Urinary bladder (tissue), 4 donors: ENCODE measurements at places on chromosomes 1 and 21. TPM values are rescaled to one million over a fixed set of nuclear protein-coding genes. Genes with fewer than 3 reads are reported as not detected.

The NUDC gene
- total RNA-seq = 9.7 TPM

DNA sequence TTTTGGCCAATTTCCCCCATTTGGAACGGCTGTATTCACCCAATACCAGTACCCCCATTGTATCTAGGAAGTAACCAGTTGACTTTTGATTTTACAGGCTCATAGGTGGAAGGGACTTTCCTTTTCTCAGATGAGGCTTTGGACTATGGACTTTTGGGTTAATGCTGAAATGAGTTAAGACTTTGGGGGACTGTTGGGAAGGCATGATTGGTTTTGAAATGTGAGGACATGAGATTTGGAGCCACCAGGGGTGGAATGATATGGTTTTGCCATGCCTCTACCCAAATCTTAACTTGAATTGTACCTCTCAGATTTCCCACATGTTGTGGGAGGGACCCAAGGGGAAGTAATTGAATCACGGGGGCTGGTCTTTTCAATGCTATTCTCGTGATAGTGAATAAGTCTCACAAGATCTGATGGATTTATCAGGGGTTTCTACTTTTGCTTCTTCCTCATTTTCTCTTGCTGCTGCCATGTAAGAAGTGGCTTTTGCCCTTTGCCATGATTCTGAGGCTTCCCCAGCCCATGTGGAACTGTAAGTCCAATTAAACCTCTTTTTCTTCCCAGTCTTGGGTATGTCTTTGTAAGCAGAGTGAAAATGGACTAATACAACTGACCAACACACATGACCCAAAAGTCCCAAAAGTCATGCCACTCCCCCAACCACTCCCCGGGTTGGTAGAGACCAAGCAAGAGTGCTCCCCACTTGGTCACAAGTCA is 35.4 kb upstream of the ZNF496 start:
- no peak for DNase-seq

GRCh38 chr1:51648180-51649109 is 31.6 kb downstream of the OSBPL9 start:
- peak; percentile 41 for DNase-seq

- DNase-seq = no peak
Observed at GRCh38 chr21:43872531-43873197, 7.6 kb downstream of the AGPAT3 start.

DNA sequence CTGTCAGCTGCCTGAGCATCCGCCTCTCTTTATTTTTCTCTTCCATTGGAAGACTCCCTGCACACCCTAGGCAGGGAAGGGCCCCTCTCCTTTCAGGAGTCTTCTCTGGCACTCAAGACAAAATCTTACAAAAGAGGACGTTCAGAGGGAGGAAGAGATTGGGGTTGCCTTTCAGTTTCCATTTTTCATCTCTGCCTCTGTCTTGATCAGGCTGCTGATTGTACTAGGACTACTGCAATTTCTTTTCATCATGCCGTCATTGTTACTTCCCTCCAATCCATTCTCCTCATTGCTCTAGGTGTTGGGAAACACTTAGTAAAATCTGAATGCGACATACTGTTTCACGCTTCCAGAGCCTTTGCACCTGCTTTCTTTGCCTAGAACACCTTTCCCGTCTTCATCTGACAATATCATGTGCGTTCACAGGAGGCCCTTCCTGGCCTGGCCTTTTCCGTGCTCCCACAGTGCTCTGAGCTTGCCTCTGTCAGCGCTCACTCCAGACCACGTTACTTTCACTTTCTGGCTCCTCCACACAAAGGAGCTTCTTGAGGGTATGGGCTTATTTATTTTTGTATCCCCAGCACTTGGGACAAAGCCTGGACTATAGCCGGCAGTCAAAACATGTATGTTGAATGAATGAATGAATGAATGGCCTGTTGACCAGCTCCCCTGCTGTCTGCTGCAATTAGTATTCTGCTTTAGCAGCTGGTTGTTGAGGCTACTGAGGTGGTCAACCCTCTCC is 10.9 kb downstream of the LRRC71 start:
- DNase-seq = no peak

- no peak for DNase-seq
Observed at GRCh38 chr1:119387858-119388257, 19.3 kb downstream of the HAO2 start.

The IQGAP3 gene
- 11.8 TPM for total RNA-seq

DNA sequence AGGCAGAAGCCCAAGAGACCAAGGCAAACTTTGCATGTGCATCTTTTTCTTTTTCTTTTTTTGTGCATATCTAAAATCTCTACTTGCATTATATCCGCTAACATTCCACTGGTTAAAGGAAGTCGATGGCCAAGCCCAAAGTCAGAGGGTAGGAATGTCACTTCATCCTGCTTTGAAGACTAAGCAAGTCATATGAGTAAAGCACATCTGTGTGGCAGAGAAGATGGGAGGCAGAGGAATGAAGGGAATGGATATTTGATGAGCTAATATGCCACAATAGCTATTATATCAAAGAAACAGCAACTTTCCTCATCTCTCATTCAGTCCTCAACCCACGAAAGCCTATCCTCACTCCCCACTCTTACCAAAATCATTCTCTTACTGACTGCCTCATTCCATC is 59.3 kb downstream of the RNF220 start:
- DNase-seq = no peak

The DNAI4 gene
- 43.6 TPM for total RNA-seq

DNA sequence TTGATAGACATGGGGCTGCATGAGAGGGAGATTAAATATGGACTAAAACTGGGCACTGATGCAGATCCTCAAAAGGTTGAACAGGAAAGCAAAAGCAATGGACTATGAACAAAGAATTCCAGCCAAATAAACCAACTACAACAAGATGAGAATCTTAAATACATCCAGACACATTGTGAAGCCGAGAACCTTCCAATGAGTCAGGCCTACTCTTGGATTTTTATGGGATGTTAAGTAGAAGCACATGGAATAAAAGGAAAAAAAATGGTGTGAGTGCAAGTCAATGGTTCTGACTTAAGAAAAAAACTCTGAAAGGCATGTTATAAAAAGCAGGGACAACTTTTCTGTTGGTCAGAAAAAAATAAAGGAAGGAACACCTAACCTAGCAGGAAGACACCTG is 227.2 kb downstream of the DPYD start:
- DNase-seq = no peak

DNA sequence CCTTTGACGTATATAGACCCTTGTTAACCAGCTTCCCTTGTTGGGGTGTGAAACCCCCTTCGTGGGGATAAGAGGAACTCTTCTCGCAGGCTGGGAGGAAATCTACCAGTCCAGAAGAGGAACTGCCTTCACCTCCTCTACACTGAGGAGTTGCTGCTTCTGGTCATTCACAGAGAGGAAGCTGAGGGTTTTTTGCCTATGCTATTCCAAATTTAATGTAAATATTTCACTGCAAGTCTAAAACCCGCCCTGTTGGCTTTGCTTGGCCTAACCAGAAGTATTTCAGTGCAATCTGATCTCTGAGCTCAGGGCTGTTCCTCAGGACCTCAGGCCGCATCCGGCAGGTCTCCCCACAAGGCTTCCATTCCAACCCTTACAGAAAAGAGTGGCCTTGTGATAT is 150.1 kb downstream of the HIVEP3 start:
- no peak for DNase-seq

The SASS6 gene
- 8.6 TPM for total RNA-seq

DNA sequence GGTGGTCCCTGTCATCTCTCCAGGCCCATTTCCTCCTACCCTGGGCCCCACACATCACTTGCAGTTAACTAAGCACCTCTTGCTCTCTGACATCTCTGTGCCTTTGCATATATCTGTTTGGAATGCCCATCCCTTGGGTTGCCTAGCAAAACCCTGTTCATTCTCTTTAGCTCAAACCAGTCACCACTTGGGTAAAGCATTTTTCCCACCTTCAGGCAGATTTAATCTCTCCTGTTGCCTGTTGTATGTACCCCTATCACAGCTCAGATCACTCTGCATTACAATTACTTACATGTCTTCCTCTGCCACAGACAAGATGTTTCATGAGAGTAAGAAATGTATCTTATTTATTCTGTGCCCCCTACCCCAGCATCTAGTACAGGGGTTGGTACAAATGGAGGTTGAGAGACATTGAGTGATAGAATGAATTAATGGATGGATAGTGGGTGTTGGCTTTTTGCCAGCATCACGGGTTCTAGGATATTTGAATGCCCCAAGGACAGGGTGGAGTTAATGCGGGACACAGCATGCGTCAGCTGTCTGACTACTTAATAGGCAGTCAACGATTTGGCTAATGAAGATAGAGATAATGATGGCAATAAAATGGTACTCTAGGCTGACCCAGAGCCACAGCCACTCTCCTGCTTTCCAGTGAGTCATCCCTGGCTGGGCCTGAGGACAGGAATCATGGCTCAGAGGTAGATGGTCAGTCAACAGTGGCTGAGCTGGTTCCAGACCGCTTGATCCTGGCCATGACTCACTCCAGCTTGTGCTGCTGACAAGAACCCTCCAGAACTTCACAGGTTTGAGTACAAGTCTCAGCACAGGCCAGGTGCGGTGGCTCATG is 6.5 kb downstream of the NR0B2 start:
- no peak for DNase-seq

The PTBP2 gene
- total RNA-seq = 197 TPM

DNA sequence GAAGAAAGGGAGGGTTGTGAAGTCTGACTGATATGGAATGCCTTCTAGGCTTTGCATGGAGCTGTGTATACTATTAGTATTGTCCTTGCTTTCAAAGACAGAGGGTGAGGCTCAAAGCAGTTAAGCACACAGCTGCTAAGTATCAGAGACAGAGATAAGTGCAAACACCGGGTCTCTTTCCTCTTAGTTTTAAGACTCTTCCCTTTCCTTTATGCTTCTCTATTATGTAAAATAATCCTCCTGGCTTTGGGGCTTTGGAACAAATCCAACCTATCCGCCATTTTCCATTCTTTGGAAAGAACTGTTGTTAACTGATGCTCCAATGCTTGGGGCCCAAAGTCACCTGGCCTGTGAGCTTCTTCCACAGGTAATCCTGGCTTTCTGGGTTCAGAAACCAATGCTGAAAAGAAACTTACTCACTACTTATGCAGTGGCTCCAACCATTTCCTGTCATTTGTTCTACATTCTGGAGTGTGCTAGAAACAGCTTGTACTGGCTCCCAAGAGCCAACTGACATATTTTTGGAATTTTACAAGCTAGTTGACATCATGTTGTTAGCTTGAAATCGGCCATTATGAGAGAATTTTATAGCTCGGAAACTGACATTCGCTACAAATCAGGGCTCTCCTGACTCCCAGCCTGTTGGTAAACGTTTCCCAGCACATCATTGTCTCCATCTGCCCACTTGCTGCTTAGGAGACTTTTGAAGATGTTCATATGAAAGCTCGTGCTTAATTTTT is 67.5 kb downstream of the DNTTIP2 start:
- DNase-seq = peak; percentile 17

- DNase-seq = no peak
Observed at GRCh38 chr1:246773213-246773641, 49.0 kb downstream of the SCCPDH start.

The EXTL1 gene
- 2.3 TPM for total RNA-seq

The MCOLN3 gene
- 3.0 TPM for total RNA-seq

- DNase-seq = no peak
Observed at GRCh38 chr21:31780944-31781343, 49.0 kb upstream of the SCAF4 start.

- no peak for DNase-seq
Observed at GRCh38 chr1:223462047-223462630, 68.9 kb downstream of the CCDC185 start.

The CBR3 gene
- total RNA-seq = 6.8 TPM

DNA sequence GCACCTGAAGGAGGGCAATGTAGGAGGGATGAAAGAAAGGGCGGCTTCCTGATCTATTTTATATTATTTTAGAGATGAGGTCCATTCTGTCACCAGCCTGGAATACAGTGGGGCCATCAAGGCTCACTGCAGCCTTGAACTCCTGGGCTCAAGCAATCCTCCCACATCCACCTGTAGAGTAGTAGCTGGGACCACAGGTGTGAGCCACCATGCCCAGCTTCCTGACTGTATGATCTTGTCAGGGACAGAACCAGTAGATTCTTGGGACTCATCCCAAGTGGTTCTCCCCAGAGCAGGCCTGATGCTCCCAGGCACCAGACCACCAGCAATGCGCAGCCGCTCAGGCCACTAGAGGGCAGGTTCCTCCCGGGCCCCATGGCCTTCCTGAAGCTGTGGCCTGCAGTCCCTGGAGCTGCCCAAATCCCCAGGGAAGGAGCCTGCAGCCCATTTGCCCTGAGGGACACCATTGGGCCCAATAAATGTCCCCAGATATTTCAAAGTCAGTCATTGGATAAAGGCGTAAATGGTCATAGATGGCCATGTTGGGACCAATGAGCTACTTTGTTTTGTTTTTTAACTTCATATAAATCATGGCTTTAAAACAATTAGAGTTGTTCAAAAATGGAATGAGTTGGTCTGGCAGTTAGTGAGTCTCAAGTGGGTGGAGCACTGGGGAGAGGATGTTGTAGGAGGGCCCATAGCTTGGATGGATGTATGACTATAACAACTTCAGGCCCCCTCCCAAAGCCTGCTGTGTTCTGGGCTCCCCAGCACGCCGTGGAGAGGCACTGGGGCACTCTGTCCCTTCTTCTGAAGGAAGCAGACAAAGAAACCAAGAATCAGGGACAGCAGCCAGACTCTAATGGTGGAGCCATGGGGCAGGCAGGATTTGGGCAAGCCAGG is 44.7 kb upstream of the GOLT1A start:
- no peak for DNase-seq

DNA sequence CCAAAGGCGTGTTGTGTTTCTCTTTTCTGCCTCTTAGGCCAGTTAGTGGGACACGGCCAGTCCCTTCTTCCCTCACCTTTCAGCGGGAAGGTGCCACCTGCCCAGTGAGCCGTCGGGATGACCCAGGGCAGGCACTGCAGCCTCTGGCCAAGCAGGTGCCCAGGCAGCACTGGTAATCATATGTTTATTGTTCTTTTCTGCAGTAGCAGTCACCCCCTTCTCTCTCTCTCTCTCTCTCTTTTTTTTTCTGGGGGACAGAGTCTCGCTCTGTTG is 38.2 kb downstream of the CRYAA start:
- DNase-seq = no peak

DNA sequence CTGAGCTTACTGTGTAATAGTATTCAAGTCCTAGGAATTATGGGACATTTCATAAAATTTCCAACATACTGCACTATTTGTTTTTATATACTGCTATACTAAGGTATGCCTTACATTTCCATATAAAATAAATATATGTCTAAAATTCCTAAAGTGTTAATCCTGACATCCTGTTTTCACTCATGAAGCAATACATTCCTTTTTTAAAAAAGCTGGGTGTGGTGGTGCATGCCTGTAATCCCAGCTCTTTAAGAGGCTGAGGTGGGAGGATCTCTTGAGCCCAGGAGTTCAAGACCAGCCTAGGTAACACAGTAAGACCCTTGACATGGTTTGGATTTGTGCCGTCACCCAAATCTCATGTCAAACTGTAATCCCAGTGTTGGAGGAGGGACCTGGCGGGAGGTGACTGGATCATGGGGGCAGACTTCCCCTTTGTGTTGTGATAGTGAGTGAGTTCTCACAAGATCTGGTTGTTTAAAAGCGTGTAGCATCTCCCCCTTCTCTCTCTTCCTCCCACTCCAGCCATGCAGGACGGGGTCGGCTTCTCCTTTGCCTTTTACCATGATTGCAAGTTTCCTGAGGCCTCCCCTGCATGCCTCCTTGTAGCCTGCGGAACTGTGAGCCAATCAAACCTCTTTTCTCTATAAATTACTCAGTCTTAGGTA is 5.8 kb downstream of the CDC42BPA start:
- no peak for DNase-seq

- DNase-seq = no peak
Observed at GRCh38 chr1:234871710-234872271, 256.8 kb downstream of the TOMM20 start.

The GUCA2B gene
- not detected for total RNA-seq

GRCh38 chr1:29802181-29803068 is 566.1 kb downstream of the PTPRU start:
- DNase-seq = no peak
